ENCODE measurements at places on chromosomes 5 and 9.

- DNase-seq: no peak
Measured at GRCh38 chr5:80989883-80990282, 29.7 kb downstream of the RASGRF2 start.

DNA sequence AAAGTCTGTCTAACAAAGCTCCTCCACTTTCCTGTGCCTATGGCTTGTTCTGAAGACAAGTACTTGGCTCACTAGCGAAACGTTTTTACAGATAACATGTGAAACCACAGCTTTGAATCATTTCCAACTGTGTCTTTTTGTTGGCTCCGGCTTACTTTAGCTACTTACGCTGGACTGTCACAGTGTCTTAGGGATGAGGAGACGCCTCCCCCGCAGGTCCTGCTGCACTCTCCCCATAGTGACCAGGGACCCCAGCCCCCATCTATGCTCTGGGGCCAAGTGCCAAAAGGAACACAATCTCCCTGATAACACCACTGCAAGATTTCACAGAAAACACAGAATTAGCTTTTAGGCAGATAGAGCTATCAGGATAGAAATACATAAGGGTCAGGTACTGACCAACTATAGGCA, 219.1 kb downstream of the ADAMTS6 start:
- no peak for DNase-seq

GRCh38 chr5:80961376-80962281, 1.5 kb downstream of the RASGRF2 start:
- DNase-seq: no peak

DNA sequence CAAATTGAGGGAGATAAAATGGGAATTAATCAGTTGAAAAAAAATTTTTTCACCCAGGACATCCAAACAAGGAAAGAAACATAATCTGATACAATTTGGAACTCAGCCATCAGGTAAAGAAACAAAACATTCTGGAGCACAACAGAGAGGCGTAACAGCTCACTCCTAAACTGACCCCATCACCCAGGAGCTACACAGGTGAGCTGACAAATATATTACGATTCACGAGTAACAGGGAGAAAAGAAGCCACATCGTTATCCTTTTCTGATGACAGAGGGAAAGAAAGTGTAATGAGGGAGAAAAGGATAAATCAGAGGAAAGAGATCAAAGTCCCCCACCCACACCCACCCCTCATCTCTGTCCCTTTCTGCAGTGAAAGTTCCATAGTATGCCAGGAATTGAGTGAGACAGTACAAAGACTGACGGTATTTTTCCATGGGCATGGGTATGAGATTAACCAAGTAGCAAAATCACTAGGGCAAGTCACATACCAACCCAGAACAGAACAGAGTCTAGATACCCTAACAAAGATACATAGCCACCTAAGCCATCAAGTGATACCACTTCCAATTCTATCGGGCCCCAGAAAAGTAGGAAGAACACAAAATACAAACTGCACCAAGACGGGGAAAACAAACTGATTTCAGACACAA, 45.4 kb downstream of the TMEM245 start:
- DNase-seq: no peak

DNA sequence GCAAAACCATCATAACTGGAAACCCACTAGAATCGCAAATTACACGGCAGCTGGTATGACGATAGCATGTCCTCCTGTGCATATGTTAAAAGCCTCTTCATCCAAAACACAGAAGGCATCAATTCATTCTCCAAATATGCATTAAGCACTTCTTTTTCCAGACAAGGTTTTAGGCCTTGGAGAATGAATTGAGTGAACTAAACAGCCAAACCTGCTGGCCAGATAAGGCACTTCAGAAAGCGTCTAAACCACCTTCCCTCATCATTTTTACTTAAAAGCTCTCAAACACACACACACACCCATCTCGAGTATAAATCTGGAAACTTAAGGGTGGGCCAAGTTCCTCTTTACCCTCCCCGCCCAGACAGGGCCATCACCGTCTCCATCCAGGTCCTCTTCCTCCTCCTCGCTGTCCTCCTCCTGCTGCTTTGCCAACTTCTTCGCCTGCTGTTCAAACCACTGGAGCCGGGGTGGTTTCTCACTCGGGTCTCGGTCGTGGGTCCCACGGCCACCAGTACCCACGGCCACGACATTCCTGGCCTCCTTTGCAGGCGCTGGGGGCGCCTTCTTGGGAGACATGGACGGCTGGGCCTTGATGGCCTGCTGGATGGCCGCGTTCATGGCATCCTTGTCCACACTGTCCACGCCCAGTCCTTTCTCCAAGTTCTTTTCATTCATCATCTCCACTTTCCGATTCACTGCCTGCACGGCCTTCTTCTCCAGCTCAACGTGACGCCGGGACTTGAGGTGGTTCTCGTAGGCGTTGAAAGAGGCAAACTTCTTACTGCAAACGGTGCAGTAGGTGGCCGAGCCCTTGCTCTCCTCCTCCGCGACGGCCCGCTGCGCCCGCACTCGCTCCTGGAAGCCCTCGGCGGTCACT, 696 bp downstream of the ZNF622 start:
- DNase-seq: no peak

- DNase-seq: no peak
Measured at GRCh38 chr9:70816316-70816715, 305.1 kb downstream of the TRPM3 start.
